ENCODE measurements at places on chromosomes 6 and 20.
A peak's percentile ranks its signal among the peaks of the same experiment; 100 is the strongest.

- DNase-seq, result no peak
Measured at GRCh38 chr6:116011520-116011919, 49.2 kb downstream of the FRK start.

- no peak for DNase-seq
Measured at GRCh38 chr20:61986762-61987321, 78.8 kb downstream of the TAF4 start.

- DNase-seq, result no peak
Measured at GRCh38 chr6:68226460-68226859, 408.6 kb upstream of the ADGRB3 start.

GRCh38 chr6:36697481-36697903 lies at the start of gene RAB44:
Gene RAB44, plus strand, starts transcription at chr6:36697826. Its CDS starts 6,410 bp downstream, at chr6:36704236.
- DNase-seq, result no peak

GRCh38 chr6:139695361-139695760 lies 320.9 kb upstream of the CITED2 start:
- no peak for DNase-seq

- no peak for DNase-seq
Measured at GRCh38 chr6:88970301-88970700, 6.9 kb upstream of the RNGTT start.

DNA sequence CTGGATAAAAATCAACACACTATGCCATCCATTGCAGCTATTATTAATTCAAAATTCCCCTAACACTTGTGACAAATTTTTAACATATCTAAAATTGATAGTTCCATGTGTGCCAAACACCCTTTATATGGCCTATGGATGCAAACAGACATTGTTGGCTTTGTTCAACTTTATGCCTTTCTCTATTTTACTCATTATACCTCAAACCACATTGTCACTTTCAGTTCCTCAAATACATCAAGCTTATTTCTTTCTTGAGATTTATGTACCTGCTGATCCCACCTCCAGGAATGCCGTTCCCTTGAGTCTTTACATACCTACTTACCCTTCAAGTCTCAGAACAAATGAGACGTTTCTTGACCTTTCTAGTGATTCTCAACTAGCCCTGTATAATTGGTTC lies 193.5 kb upstream of the PLN start:
- no peak for DNase-seq

DNA sequence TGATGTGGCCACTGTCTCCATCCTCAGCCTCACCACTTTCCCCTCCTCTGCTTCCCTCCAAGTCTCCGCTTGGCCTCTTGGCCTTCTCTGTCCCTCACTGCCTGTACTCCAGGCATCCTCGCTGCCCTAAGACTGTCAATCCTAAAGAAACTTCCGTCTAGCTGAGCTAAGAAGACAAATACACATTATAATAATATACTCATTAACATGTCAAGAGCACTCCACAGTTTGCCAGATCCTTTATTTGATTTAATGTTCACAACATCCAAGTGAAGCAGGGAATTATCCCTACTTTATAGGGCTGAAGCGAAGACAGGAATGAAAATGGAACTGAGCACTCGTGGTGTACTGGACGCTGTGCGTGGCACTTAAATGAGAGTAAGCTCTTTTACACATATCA lies 72.4 kb upstream of the SLC22A23 start:
- no peak for DNase-seq

GRCh38 chr6:7723041-7723447 lies 2.9 kb upstream of the BMP6 start:
- DNase-seq, result peak; percentile 28

- DNase-seq, result no peak
Measured at GRCh38 chr20:62401331-62401779, 5.7 kb downstream of the CABLES2 start.

DNA sequence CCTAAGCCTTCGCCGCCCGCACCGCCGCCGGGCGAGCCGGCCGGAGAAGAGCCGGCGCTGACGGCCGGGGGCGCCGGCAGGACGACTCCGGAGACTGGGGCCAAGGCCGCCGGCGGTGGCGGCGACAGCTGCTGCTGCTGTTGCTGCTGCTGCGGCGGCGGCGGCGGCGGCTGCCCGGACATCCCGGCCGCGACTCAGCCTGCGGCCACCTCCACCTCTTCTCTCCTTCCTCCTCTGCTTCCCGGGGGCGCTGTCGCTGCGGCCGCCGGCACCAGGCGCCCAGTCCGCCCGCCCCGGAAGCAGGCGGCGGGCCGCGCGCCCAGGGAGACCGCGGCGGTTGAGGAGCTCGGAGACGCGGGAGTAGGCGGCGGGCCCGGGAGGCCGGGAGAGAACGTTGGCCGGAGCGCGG lies 307 bp downstream of the RANBP9 start:
- no peak for DNase-seq

- no peak for DNase-seq
Measured at GRCh38 chr6:93524671-93525451, 105.5 kb upstream of the EPHA7 start.

DNA sequence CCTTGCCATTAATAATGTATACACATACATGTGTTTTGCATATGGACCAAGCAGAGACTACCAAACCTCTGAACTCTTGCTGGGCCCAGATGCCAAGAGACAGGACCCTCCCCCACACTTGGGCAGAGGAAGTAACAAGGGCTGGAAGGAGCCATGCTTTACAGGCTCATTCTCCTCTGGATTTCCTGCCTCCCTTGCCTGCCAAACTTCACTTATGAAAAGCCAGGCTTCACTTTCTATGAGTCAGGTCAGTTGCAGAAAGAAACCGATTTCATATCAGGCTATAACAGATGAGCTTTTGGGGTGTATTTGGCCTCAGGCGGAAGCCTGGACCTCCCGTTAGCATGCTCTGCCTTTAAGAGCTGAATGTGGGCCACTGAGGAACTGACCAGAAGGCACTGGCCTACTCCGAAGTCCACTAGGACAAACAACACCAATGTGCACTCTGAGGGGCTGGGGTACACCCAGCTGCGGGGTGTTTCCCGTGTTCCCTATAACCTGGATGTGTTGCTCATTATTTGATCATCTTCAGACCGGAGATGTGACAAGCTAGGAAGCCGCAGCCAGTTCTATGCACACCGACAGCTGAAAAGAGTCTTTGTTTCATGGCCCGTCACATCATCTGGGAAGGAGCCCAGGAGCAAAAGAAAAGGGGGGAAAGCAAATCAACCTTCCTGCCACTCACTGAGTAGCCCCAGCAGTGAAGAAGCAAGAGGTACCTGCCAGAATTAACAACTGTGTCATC lies 28.5 kb downstream of the HAO1 start:
- no peak for DNase-seq

- DNase-seq, result no peak
Measured at GRCh38 chr20:8367689-8368088, 235.6 kb downstream of the PLCB1 start.

- DNase-seq, result no peak
Measured at GRCh38 chr6:150907383-150907782, 41.9 kb downstream of the MTHFD1L start.

- DNase-seq, result peak; percentile 27
Measured at GRCh38 chr6:156557251-156557910, 219.8 kb upstream of the ARID1B start.

GRCh38 chr20:64136004-64136710 lies 28.1 kb upstream of the MYT1 start:
- no peak for DNase-seq

- no peak for DNase-seq
Measured at GRCh38 chr20:38825901-38826625, 20.6 kb downstream of the PPP1R16B start.

DNA sequence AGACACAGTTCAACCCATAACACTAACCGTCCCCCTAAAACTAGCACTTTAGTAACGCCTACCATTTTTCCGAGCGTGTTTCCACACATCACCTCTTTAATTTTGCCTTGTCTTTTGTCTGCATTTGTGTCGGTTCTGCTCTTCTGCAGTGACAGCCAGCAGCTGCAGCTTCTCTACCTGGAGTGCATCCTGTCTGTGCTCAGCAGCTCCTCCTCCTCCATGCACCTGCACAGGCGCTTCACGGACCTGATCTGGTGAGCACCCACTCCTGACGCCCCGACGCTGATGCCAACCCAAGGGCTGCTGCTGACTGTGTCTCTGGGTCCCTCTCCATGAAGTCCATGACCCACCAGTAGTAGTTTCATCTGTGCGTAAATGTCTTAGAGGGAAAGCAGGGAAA lies 35.4 kb upstream of the PBOV1 start:
- DNase-seq, result no peak

DNA sequence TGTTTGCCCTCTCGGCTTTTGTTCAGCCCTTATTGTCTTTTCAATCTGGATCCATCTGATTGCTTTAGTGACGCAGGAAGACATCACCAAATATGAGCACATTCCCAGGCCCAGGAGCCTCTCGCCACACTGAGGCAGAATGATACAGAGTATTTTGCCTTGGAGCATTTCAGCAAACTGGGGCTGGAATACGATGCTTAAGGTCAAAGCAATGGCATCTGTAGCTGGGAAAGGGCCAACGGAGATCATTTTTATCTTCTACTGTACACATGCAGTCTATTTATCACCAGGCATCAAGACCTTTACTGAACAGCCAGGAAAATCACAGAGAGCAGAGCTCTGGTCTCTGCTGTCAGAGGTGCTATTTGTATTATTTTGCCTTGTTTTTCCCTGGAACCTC lies 655.3 kb downstream of the RNF144B start:
- no peak for DNase-seq

GRCh38 chr6:121732641-121733040 lies 297.2 kb downstream of the GJA1 start:
- no peak for DNase-seq

GRCh38 chr20:46324379-46324778 lies 16.1 kb upstream of the CDH22 start:
- DNase-seq, result no peak

DNA sequence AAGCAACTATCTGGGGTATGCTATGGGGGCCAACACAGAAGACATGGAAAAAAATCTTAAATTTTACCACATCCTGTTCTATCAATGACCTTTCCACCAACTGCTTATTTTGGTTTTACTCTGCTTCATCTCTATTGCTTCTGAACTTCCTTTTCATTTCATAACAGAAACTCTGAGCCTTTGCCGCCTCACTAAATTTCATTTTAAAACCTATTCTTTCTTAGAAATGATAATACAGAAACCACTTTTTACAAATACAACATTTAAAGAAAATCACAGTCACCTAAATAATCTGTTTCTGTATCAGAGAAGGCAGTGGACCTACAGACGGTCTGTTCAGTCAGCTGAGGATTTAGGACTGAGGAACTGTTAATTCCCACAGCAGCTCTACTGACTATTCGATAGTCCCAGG lies 117.5 kb downstream of the KCNQ5 start:
- DNase-seq, result no peak

DNA sequence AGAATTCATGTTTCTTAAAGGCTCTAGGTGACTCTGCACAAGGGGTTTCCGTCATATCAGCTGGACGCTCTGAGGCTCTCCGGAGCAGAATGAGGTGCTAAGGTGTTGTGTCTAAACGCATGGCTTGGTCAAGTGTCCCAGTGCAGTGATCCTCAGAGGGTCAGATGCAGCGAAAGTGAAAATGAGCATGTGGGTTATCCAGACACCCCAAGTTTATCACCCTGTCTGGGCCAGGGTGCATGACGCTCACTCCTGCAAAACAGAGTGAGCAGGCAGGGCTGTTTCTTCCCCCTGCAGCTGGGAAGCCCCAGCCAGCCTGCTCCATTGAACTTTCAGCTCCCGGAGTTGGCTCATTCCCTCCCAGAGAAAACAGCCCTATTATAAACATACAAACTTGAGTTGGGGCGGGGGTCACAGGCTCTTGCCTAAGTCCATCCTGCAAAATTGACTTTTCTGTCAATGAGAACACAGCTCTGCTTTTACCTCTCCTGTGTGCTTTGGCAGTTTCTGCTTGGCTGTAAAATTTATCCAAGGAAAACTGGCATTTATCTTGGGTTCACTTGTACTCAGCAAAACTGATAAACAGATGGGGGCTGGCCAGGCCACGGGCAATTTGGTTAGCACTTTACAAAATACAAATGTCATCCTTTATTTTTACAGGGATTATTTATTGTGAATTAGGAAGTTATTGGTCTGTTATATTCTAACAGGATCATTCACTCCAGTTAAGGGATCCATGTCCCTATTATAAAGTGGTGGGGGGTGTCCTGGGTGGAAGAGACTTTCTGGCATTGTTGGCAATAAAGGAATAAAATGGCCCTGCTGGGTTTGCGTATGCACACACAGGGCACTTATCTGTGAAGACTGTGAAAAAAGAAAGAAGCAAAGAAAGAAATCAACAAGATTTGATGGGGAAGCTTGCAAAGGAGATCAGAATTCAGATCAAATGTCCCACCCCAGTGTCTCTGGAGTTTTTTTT lies 154.9 kb downstream of the FOXA2 start:
- no peak for DNase-seq
